CD8-positive, alpha-beta memory T cell (primary cell): ENCODE measurements at places on chromosomes 1 and 21.

DNA sequence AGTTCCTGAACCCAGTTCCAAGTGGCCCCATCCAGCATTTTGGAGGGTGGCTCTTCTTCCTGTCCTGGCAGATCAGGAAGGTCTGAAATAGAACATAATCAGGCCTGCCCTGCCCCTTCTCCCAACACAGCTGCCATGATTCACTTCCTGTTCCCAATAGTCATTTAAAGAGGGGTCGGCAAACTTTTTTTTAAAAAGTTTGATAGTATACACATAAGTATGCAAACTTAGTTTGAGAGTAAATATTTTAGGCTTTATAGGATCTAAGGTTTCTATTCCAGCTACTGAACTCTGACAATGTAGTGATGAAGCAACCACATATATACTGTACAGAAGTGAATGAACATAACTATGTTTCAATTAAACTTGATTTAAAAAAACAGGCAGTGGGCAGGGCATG, 66.4 kb downstream of the LUZP1 start:
- DNase-seq = no peak

DNA sequence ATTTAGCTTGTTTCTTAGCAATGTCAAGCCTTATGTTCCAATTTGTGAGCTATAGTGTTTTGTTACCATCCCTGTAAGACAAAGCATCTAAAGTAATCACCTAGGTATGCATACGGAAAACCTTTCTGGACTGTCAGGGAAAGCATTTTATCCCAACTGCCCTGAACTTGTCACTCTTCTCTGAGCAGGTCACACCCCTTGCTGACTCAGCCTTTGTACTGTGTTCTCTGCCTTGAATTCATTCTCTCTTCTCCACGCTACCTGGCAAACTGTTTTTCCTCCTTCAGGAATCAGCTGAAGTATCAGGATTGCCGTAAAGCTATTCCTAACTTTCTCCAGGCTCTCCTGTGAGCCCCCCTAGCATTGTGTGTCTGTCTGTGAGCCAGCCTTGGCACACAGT, 54.2 kb downstream of the PBX1 start:
- no peak for DNase-seq

- DNase-seq = no peak
Measured at GRCh38 chr1:6118415-6118814, 61.7 kb downstream of the CHD5 start.

GRCh38 chr1:184193451-184193850, 141.9 kb downstream of the TSEN15 start:
- DNase-seq = no peak
